ENCODE measurements at places on chromosomes 7 and 10.

DNA sequence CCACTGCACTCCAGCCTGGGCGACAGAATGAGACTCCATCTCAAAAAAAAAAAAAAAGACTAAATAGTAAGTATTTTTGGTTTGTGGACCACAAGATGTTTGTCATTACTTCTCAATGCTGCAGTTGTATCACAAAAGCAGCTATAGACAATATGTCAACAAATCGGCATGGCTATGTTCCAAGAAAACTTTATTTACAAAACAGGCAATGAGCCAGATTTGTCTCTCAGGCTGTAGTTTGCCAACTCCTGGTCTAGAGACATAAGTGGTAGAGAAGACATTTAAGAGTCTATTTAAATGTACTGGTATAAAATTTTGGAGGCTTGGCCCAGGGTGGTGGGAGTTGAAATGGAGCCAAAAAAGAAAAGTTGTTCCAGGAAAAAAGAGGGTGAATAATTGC, 185.8 kb downstream of the SORCS1 start:
- no peak for DNase-seq

DNA sequence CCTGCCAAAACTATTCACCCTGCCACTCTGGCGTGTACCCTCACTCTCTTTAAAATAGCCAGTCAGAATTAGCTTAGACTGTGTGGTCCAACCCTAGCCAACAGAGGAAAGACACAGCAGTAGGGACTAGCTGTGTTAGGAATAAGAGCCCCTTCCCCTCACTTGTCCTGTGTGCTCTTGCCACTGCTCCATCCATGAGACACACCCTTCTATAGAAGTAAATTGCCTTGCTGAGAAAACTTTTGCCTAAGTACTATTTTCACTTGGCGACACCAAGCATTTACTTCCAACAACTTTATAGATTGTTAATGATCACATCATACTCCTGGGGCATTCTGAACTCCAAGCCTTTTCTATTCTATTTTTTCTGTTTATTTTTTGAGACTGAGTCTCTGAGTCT, 170.2 kb upstream of the TRIM24 start:
- DNase-seq = no peak

DNA sequence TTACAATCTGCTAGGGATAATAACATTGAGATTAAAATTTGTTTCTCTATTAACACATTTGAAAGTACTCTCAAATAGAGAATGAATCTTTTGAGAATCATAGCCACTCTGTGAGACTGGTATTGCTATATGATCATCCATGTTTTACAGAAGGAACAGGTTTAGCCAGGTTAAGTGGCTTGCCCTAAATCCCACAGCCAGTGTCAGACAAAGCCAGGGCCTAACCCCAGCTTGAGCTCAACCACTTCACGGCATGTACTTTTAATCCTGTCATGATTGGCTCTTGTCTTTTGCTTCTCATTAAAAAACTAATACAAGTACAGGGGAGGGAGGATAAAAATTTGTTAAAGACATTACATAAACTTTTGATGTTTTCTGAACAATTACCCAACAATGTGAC, 3.8 kb upstream of the ZNRF2 start:
- no peak for DNase-seq

- DNase-seq = no peak
Observed at GRCh38 chr10:33025039-33025438, 67.0 kb upstream of the ITGB1 start.

- no peak for DNase-seq
Observed at GRCh38 chr7:46953008-46953407, 628.9 kb downstream of the TNS3 start.

GRCh38 chr7:159139639-159140038, 5.0 kb downstream of the VIPR2 start:
- no peak for DNase-seq

All from Daoy (cell line).